ENCODE measurements at places on chromosomes 13 and 19.

GRCh38 chr19:47002853-47003610 is 16.6 kb upstream of the NPAS1 start:
- no peak for DNase-seq

GRCh38 chr13:102870677-102871415 is 25.0 kb downstream of the ERCC5 start:
- peak; percentile 64 for DNase-seq

- peak; percentile 64 for DNase-seq
Measured at GRCh38 chr13:36418022-36418805, 14.1 kb upstream of the CCNA1 start.

GRCh38 chr19:939439-939838 is 13.6 kb downstream of the ARID3A start:
- DNase-seq: no peak

- no peak for DNase-seq
Measured at GRCh38 chr13:84931264-84931663, 868.0 kb downstream of the SLITRK6 start.

GRCh38 chr19:47471733-47472457 is at the start of gene SLC8A2:
TSS of gene SLC8A2 (minus strand) at chr19:47471893. CDS start at chr19:47466403, 5,490 bp downstream.
- peak; percentile 75 for DNase-seq

DNA sequence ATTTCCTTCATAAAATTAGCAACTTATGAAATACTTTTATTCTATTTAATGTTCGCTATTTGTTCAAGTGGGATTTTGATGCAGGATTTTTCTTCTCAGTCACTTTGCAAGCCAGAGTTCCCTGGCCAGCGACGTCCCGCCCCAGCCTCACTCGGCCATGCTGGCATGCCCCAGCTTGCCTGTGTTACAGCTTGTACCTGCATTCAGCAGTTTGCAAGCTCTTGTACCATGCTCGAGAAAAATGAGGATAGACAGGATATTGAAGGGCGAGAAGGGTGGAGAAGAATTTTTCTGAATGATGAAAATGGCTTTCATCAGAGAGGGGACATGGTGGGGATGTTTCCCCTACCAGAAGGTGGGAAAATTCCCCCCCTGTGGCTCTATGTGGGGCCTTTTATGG is 2180.2 kb upstream of the PCDH20 start:
- no peak for DNase-seq

GRCh38 chr13:44075113-44075512 is 195.4 kb downstream of the LACC1 start:
- DNase-seq: no peak

GRCh38 chr13:108795841-108796240 is 166.4 kb downstream of the MYO16 start:
- DNase-seq: peak; percentile 20

- no peak for DNase-seq
Measured at GRCh38 chr13:109209526-109209925, 576.9 kb downstream of the IRS2 start.

- no peak for DNase-seq
Measured at GRCh38 chr13:111913761-111914140, 153.2 kb upstream of the SOX1 start.

GRCh38 chr13:36764957-36765356 is 54.1 kb upstream of the RFXAP start:
- no peak for DNase-seq

DNA sequence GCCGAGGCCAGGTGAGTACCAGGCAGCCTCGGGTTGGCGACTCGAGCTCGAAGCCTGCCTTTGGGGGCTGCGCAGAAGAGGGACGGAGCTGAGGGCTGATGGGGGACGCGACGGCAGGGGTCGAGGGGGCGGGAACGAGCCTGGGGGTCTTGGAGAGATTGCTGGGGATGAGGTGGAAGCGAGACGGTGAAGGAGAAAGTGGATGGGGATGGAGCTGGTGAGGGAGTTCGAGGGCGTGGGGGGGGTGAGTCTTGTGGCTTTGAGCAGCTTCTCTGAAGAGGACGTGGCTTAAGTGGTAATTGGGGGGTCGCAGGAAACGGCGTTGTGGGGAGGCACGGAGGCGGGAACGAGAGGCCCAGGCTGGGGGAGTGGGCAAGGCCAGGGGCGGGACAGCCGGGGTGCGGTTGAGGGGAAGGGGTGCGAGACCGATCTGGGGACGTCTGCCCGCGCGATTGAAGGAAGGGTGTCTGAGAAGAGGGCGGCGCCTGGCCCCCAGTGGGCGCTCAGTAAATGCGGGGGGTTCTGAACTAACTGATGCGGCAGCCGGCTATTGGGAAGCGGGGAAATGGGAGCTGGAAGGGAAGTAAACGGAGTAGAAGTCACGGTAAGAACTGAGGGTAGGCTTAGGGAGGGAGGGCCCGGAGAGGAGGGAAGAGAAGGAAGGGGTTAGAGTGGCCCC is 426 bp downstream of the MYO9B start:
- DNase-seq: peak; percentile 12

GRCh38 chr13:113836768-113837559 is 26.9 kb downstream of the GAS6 start:
- peak; percentile 81 for DNase-seq

DNA sequence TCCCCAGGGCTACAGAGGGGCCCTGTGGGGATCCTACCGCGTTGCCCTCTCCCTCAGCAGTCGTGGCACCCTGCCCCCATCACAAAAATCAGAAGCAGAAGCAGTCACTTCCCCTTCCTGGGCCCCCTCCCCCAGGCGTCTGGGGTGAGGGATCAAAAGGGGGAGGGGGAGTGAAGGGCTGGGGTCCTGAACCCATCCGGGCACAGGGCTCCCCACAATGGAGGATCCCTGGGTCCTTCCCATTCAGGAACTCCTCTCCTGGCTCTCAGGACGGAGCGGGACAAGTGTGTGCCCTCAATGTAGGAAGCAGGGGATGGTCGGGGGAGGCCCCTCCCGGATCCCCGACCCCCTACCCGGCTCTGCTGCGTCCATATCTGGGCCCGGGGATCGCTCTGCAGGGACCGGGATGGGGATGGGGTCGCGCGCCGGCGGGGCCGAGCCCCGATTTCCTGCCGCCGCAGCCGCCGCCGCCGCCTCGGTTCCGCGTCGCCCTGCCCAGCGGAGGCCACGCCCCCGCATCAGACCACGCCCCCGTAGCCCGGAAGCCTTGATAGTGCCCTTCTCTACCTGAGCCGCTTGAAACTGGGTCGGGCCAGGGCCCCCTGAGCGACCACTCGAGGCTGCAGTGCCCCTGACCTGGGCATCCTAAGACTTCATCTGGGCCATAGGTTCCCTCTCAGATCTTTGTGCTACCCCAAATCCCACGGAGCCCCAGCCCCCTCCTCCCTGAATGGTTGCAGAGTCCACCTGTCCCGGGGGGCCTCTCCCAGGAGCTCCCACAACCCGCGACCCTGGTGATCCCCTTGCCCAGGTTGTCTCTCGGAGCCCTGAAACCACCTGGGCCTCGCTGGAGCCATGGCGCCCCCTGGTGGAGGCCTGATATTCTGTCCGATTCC is at the start of gene GMIP:
GMIP (minus strand) TSS at position 500 of the 896 bp plus-strand sequence; CDS start at position 372, 128 bp downstream.
- DNase-seq: no peak

DNA sequence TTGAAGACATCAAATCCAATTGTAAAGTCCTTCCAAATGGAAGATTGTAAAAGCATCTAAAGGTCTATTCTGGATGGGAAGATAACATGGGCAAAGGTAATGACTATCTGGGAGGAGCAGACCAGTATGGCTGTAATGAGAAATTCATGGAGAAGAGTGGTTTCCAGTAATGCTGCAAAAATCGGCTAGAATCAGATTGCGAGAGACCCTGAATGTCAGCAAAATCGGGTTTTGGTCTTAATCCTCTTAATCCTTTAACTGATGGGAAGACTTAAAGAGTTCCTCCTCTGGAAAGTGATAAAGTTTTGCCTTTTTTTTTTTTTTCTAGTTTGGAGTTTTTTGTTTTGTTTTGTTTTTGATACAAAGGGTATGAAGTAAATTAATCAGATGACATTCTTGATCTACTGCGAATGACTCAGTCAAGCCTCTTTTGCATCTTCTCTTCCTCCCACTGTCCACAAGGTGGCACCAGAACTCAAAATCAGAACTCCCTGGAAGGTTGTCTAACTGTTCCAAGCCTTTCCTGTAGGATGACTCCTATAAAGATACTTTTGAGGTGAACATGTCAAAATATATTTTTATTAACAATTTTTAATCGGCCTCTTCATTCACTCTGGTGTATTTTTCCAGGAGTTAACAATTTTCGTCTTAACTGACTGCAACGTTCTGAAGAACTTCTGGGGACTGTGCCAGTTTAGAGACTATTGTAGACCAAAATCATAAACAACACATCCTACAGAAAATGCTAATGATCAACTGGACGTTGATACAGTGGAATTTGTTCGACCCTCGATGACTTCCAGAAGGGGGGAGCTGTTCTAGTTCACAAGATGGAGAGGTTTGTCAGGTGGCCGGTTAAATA is 213.3 kb upstream of the MIR17HG start:
- DNase-seq: peak; percentile 65

DNA sequence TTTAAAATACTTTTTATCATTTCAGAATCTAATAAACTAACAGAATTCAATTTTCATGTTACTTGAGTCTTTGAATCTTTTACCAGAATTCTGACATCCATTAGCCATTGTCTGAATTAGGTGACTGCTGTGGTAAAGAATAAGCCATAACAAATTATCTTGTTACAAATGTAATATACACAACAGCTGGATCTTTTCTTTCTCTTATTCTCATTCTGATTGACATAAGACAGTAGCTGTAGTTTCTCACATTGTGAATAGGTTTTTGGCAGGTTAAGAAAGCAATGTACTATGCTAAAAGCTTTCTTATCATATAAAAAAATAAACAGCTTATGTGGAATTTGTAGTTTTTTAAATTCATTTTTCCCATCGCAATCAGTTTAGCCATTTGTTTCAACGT is 734.0 kb upstream of the PCDH9 start:
- no peak for DNase-seq
